ENCODE measurements at places on chromosomes 16 and 17. TPM values are rescaled to one million over a fixed set of nuclear protein-coding genes. Genes with fewer than 3 reads are reported as not detected.
A peak's percentile ranks its signal among the peaks of the same experiment; 100 is the strongest.

OMG gene
- total RNA-seq: 0.13 TPM

SLC25A10 gene
- 4.3 TPM for total RNA-seq

FNDC8 gene
- total RNA-seq: not detected

UMOD gene
- total RNA-seq: not detected

WNT9B gene
- total RNA-seq: 0.04 TPM

MPV17L gene
- 4.3 TPM for total RNA-seq

DNA sequence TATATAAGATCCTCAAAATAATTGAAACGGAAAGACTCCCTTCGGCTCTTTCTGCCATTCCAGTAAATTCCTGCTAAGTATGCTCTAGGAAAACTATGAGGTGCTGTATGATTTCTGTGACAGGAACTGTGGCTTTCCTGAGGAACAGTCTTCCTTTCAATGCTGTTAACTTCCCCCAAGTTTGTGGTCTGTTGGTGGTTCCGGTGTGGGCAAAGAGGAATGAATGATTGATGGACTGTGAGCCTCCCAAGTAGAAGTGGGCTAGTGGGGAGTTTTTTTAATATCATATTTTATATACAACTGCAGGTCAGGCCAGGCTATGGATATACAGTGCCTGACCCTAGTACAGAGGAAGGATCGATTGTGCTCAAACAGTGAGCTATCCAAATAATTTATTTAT lies 560.7 kb upstream of the RBFOX1 start:
- no peaks in the 10 kb centered on the region for H3K36me3 ChIP-seq
- DNase-seq: no peak
- no peaks in the 10 kb centered on the region for H3K27me3 ChIP-seq
- H3K27ac ChIP-seq: no peak overlapping the region
- H3K4me1 ChIP-seq: no peaks in the 10 kb centered on the region

DNA sequence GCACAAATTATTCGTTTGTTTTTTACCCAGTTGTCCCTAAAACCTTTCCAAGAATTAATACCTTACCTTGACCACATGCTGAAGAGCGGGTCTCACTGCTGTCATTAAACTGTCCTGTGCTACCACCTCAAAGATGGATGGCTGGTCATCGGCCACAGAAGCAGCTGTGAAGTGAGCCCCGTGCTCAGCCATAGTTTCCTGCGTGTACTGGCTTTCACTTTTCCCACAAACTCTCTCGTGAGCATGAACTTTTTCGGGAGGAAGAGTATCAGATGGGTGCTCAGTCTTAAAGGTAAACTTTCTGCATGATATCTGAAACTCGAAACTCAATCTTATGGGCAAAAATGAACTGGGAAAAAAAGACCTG lies 558 bp downstream of the PEX12 start:
- H3K27ac ChIP-seq: peak overlapping the region; percentile 94
- H3K27me3 ChIP-seq: no peaks in the 10 kb centered on the region
- peak overlapping the region; percentile 94 for H3K4me3 ChIP-seq
- H3K4me1 ChIP-seq: peaks cover 9% of the 10 kb centered on the region
- peaks cover 8% of the 10 kb centered on the region for H3K36me3 ChIP-seq
- DNase-seq: peak; percentile 38

DNA sequence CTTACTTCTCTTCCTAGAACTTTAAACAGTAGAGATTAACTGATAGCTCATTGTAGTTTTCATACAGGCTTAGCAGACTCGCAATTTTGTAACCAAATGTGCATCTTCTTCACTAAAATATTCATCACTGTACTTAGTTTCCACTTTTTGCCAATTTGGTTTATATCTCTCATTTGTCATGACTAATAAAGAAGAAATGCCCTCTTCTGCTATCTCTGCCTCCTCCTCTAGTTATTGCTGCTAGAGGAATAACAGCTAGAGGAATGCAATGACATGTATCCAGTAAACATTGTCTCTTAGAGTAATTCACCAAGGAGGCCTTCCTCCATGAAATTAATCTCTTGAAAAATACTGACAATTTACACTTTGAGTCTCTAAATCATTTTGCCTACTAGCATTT lies 115.5 kb upstream of the COX10 start:
- H3K27me3 ChIP-seq: no peaks in the 10 kb centered on the region
- H3K4me1 ChIP-seq: no peaks in the 10 kb centered on the region
- H3K27ac ChIP-seq: no peak overlapping the region
- no peaks in the 10 kb centered on the region for H3K36me3 ChIP-seq
- DNase-seq: no peak

DNA sequence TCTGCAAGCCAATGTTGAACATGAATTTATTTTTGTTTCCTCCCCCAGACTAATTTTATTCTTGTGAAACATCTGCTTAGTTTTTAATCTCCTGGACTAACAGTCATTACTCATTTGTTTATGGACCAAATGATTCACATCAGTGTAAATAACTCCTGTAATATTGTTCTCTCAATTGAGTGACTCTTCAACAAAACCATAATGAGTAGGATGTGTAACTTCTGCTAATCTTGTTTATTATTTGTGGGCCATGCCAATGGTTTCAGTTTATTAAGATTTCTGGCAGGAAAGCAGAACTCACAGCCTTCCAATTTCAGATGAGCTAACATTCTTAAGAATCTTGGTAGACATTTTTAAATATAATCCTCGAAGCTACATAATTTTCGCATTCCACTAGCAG lies 1216.3 kb upstream of the GOT2 start:
- DNase-seq: peak; percentile 5
- no peaks in the 10 kb centered on the region for H3K27me3 ChIP-seq
- H3K4me1 ChIP-seq: no peaks in the 10 kb centered on the region
- no peaks in the 10 kb centered on the region for H3K36me3 ChIP-seq
- no peak overlapping the region for H3K27ac ChIP-seq

GRCh38 chr17:41686281-41686680 lies 2.4 kb upstream of the EIF1 start:
- peaks cover 12% of the 10 kb centered on the region for H3K4me1 ChIP-seq
- DNase-seq: no peak
- H3K4me3 ChIP-seq: no peak overlapping the region
- no peaks in the 10 kb centered on the region for H3K27me3 ChIP-seq
- peaks cover 19% of the 10 kb centered on the region for H3K36me3 ChIP-seq

DNA sequence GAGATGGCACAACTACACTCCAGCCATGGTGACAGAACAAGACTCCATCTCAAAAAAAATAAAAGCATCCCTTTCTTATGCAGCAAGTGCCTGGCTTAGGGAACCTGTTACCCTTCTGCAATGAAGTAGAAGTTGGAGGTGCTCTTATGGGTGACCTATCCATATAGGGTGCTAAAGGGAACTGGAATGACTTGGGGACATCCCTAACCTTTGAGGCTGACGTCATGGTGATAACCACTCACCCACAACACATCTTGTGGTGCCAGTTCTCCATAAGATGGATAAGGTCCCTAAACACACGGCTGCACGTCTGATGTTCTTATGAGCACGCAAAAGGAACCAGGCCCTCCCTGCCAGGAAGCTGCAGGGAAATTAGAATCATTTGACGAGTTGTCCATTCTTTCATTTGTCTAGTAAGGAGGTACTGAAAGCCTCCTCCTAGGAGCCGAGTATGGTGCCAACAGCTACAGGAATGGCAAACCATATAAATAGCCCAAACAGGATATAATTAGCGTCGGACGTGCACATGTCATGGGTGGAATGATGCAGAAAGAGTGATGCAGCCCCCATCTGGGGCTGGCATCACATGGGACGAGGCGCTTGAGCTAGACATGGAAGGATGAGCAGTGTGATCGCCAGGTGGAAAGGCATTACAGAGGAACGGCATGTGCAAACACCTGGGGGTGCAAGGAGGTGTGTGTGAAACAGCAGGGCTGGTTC lies 52.5 kb downstream of the ARHGAP27 start:
- H3K4me3 ChIP-seq: no peak overlapping the region
- H3K27ac ChIP-seq: no peak overlapping the region
- no peaks in the 10 kb centered on the region for H3K36me3 ChIP-seq
- no peak for DNase-seq
- peaks cover 3% of the 10 kb centered on the region for H3K27me3 ChIP-seq

DNA sequence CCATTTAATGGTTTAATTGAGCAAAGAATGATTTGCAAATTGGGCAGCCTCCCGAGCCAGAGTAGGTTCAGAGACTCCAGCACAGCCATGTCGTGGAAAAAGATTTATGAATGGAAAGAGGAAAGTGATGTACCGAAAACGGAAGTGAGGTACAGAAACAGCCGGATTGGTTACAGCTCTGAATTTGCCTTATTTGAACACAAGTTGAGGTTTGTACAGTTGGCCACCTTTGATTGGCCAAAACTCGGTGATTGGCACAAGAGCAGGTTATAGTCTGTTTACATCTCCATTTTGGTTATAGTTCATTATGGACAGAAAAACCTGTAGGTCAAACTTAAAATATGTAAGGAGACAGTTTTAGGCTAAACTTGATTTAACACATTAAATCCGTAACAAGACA lies 44.5 kb downstream of the TENT4B start:
- no peaks in the 10 kb centered on the region for H3K36me3 ChIP-seq
- no peak for DNase-seq
- H3K4me3 ChIP-seq: no peak overlapping the region
- no peaks in the 10 kb centered on the region for H3K4me1 ChIP-seq

DNA sequence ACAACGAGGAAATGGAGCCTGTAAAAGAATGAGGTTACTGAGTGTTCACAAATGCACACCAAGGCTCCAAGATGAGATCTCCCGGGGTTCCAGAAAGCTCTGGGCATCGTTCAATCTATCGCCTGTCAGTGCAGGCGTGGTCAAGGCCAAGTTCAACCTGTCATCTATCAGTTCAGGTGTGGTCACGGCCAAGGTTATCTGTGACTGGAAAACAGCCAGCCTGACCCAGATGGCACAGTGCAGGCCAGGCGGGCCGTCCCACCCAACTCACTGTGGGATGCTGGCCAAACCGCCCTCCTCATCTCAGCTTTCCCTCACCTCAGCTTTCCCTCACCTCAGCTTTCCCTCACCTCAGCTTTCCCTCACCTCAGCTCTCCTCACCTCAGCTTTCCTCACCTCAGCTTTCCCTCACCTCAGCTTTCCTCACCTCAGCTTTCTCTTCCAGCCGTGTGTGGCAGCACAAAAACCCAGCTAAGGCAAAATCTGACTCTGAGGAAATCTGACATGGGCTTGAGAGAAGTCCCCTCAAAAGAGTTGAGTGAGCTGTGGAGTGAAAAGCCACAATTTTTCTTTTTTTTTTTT lies 2.4 kb downstream of the CHMP1A start:
- peaks cover 17% of the 10 kb centered on the region for H3K4me1 ChIP-seq
- no peak overlapping the region for H3K27ac ChIP-seq
- H3K4me3 ChIP-seq: no peak overlapping the region
- peaks cover 24% of the 10 kb centered on the region for H3K36me3 ChIP-seq
- H3K27me3 ChIP-seq: no peaks in the 10 kb centered on the region
- no peak for DNase-seq

Data from muscle of leg (tissue), 16 donors.